ENCODE measurements at places on chromosomes 5 and 9.

DNA sequence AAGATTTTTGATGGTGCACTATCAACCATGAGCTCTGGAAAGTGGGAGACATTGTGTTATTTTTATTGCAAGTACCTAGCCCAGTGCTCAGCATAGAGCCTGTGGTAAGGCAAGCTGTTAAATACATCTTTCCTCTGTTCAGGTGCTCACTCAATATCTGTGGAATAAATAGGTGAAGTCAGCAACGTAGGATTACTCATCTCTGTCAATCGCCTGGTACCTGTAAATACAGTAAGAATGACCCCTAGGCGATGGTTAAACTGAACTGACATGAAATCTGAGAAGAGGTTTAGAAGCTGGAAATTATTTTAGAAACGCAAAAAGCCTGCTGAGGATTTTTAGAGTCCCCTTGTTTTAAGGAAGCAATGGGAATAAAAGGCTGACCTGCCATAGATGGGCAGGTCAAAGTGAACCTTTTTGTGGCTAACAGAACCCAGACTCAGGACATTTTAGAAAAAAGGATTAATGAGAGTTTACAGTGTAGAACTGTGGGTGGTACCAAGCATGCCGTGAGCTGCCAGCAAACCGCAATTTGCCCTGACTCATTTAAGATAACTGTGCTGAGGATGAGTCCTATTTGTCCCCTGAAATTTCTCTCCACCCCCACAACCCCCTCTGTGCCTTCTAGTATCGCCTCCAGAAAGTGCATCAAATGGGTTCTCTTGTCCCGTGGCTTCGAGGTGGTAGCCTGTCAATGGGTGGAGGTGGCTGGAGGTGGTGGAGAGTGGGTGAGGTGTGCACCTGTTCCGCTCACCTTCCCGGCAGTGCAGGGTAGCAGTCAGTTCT, 375.1 kb downstream of the MED10 start:
- DNase-seq, result no peak

DNA sequence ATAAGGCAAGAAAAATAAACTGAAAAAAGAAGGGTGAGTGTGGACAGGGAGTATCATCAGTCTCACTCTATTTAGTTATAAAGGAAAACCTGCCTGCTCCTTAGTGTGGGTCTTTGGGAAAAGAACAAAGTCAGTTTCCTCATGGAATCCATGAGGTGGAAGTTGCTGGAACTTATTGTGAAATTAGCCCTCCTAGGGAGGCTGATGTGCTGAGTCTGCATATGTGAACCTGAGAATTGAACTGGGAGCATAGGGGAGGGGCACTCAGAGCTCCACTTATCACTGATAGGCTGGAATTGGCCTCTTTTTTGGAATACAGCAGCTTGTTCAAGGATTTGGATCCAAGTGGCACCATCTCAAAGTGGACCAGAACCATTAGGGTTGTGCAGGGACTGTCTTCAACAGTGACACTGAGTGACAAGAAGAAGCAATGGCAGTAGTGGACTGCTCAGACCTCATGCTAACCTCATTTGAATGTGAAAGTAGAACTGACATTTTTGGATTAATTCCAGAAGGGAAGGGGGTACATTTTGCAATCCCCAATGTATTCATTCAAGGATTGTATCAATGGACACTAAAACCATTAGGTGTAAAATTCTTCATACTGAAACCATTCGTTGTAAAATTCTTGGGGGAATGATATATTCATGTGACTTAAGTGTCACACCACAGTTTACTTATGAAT, 103.6 kb upstream of the KLF9 start:
- DNase-seq, result no peak

- no peak for DNase-seq
Observed at GRCh38 chr5:142847898-142848790, 78.0 kb downstream of the ARHGAP26 start.

DNA sequence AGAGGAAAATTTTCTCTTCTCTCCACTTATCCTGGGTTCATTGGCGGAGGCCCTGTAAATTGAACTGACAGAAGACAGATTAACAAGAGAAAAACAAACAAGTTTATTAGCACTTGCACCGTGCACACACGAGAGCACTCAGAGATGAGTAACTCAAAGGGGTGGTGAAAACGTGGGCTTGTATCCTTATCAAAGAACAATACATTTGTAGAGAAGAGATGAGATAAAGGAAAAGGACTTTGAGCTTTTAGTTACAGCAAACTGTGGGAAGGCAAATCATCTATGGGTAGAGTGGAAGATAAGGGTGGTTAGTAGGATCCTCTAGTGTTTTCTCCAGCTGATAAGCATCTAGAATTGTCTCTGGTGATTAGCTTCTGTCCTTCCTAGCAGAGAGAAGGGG, 44.4 kb upstream of the ROR2 start:
- no peak for DNase-seq

- no peak for DNase-seq
Observed at GRCh38 chr9:137691646-137692351, 73.0 kb downstream of the EHMT1 start.

DNA sequence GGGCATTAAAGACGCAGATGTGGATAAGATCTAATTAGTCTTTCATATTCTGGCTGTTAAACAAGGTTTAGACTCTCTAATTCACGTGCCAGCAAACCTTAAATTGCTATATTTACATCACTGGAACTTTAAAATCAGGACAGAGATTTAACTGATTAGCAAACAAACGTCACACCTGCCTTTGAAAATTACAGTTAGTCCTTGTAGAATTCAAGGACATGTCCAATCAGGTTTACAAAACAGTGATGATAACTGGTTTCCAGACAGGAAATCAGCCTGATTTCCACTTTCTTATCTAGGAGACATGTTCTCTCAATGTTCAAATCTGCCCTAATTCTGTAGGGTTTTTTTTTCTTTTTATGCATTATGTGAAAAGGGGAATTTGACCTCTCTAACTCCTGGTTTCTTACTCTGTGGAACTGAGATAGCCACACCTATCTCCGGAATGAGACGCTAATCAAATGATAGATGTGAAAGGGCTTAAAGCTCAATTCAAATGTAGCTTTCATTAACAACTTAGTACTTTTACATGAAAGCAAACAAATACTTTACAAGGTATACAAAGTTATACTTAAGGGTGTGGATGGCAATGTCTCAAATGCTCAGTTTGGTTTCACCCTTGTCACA, 26.5 kb downstream of the SPINK5 start:
- no peak for DNase-seq

Measured in CD4-positive, alpha-beta T cell treated with Interleukin-17A for 1 hour (primary cell).